ENCODE measurements at places on chromosomes 6 and 20. TPM values are rescaled to one million over a fixed set of nuclear protein-coding genes. Genes with fewer than 3 reads are reported as not detected.

The SLC52A3 gene
- total RNA-seq, result 0.54 TPM

The WFDC12 gene
- not detected for total RNA-seq

The ANKRD66 gene
- not detected for total RNA-seq

The ADGRB3 gene
- total RNA-seq, result 2.4 TPM

The NRSN1 gene
- total RNA-seq, result not detected

The RAB23 gene
- total RNA-seq, result 44.7 TPM

The SLC17A1 gene
- total RNA-seq, result not detected

The RTN4IP1 gene
- 10.7 TPM for total RNA-seq

The SIGLEC1 gene
- total RNA-seq, result 45.5 TPM

The MYB gene
- not detected for total RNA-seq

The KIF25 gene
- total RNA-seq, result not detected

The PTGIS gene
- 465 TPM for total RNA-seq

The STX11 gene
- 12.1 TPM for total RNA-seq

The RNF182 gene
- total RNA-seq, result not detected

The PRL gene
- not detected for total RNA-seq

The SLC22A2 gene
- not detected for total RNA-seq

The DLL1 gene
- total RNA-seq, result 12.6 TPM

The CDH4 gene
- total RNA-seq, result not detected

The POPDC3 gene
- total RNA-seq, result not detected

The KCNG1 gene
- 1.9 TPM for total RNA-seq

The GLP1R gene
- not detected for total RNA-seq

The SH3BGRL2 gene
- 29.1 TPM for total RNA-seq

The ROS1 gene
- total RNA-seq, result not detected

The CTAGE9 gene
- total RNA-seq, result not detected

The NKX2-4 gene
- not detected for total RNA-seq

The CD40 gene
- 33.3 TPM for total RNA-seq

The NMBR gene
- total RNA-seq, result not detected

The LKAAEAR1 gene
- total RNA-seq, result not detected

The DDO gene
- 0.68 TPM for total RNA-seq

The LY6G6F gene
- total RNA-seq, result not detected

The SLC35D3 gene
- not detected for total RNA-seq

The TMEM244 gene
- total RNA-seq, result not detected

The CPXM1 gene
- total RNA-seq, result not detected

The TINAG gene
- not detected for total RNA-seq

The TNNC2 gene
- total RNA-seq, result not detected

The MOXD1 gene
- total RNA-seq, result 17.3 TPM

The RHAG gene
- total RNA-seq, result not detected

The SLC17A2 gene
- total RNA-seq, result not detected

The TNFRSF6B gene
- 32.9 TPM for total RNA-seq

The SALL4 gene
- total RNA-seq, result not detected

The CD109 gene
- total RNA-seq, result 12.6 TPM

The BPIFB1 gene
- not detected for total RNA-seq

The TRAPPC3L gene
- total RNA-seq, result not detected

The TBC1D32 gene
- 2.3 TPM for total RNA-seq

The RPS6KA2 gene
- total RNA-seq, result 59.5 TPM

The TFAP2A gene
- total RNA-seq, result not detected

The PRICKLE4 gene
- total RNA-seq, result 4.6 TPM

The C6orf15 gene
- not detected for total RNA-seq

The AARS2 gene
- 6.0 TPM for total RNA-seq

The ZNF165 gene
- 0.56 TPM for total RNA-seq

The HLA-DRB5 gene
- not detected for total RNA-seq

The ENPP1 gene
- total RNA-seq, result 27.8 TPM

Data from thoracic aorta (tissue), 2 donors.